ENCODE measurements at places on chromosomes 7 and 10. TPM values are rescaled to one million over a fixed set of nuclear protein-coding genes. Genes with fewer than 3 reads are reported as not detected.

MEOX2 gene
- total RNA-seq: 1.5 TPM

BRAT1 gene
- 31.5 TPM for total RNA-seq

AKR1C8 gene
- not detected for total RNA-seq

ELFN1 gene
- 0.59 TPM for total RNA-seq

MINDY3 gene
- total RNA-seq: 15.0 TPM

CYP17A1 gene
- total RNA-seq: not detected

INA gene
- 0.59 TPM for total RNA-seq

NXPH1 gene
- not detected for total RNA-seq

FEZF1 gene
- not detected for total RNA-seq

ANKRD30A gene
- not detected for total RNA-seq

NRG3 gene
- not detected for total RNA-seq

C10orf143 gene
- total RNA-seq: 1.0 TPM

ENTPD1 gene
- not detected for total RNA-seq

GALNT11 gene
- 34.3 TPM for total RNA-seq

SYNPO2L gene
- under 0.01 TPM for total RNA-seq

CYCS gene
- 39.8 TPM for total RNA-seq

AGAP4 gene
- total RNA-seq: 1.6 TPM

PCLO gene
- 0.17 TPM for total RNA-seq

OR6B1 gene
- not detected for total RNA-seq

TMEM213 gene
- not detected for total RNA-seq

PLXDC2 gene
- total RNA-seq: 4.9 TPM

TRRAP gene
- total RNA-seq: 13.1 TPM

PNLIPRP1 gene
- not detected for total RNA-seq

LRRD1 gene
- 0.17 TPM for total RNA-seq

PDE6C gene
- not detected for total RNA-seq

CDK14 gene
- 12.1 TPM for total RNA-seq

FAM24B gene
- total RNA-seq: 4.5 TPM

NEUROG3 gene
- not detected for total RNA-seq

VAX1 gene
- total RNA-seq: not detected

CEP55 gene
- 78.7 TPM for total RNA-seq

STEAP4 gene
- total RNA-seq: 0.17 TPM

NOS3 gene
- total RNA-seq: 4.3 TPM

NUPR2 gene
- not detected for total RNA-seq

CALCR gene
- total RNA-seq: not detected

NUTM2E gene
- total RNA-seq: not detected

CADPS2 gene
- total RNA-seq: 5.7 TPM

ELOVL3 gene
- 0.15 TPM for total RNA-seq

SAP25 gene
- 0.34 TPM for total RNA-seq

Data from bronchus fibroblast of lung (primary cell).